Activated T-helper 1 cell treated with anti-CD3 and anti-CD28 coated beads, Interleukin-2, amount 50 U/mL, for 16 hours (primary cell): ENCODE measurements at places on chromosomes 3 and 15.
A peak's percentile ranks its signal among the peaks of the same experiment; 100 is the strongest.

- DNase-seq: no peak
These were observed 75.6 kb downstream of the SLC12A8 start for GRCh38 chr3:125136966-125137357.

DNA sequence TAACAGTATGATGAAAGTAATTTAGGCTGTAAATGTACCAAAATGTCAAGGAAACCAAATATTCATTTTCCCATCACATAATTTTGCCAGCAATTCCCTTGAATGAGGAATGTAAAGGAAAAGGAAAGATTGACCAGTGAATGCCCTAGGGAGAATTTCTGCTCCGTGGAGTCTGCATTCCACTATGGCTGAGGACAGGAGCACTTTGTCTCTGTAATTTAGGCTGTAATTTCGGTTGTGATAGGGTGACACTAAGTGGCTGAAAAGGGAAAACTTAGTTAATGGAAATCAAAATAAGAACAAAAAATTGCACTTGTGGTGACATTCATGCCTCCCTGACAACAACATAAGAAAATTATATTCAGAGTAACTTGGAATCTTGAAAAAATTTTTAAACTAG, 8.3 kb upstream of the TMEM207 start:
- no peak for DNase-seq

DNA sequence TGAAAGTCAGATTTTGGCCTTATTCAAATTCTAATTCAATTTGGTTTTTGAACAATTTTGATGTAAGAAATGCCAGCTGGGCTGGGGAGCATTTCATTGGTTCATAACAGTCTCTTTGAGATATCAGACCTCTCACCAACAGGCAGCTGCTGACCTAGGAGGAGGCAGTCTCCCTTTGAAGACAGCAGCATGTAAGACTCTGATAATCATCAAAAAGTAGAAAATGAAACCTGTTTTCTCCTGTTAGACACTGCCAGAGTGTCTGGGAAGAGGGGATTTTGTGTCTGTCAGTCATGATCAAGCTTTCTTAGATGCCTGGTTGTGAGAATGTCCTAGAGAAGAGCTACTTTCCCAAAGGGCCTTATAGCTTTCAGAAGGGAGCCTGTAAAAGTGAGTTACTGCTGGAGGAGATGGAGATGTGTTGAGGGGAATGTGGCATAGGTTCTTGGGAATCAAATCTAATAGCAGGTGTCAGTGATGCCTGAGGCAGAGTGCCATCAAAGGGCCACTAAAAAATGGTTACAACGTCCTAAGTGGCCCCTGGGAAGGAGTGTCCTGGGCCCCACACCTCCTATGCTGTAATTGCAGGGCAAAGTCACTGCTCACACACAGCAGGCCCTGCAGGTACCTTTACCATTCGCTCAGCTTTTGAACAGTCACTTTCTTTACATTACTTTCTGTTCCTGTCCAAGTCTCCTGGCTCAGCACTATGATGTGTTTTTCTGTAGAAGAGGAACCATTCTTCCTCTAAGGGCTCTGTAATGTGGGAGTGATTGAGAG, 43.1 kb downstream of the FSTL1 start:
- no peak for DNase-seq

- DNase-seq: no peak
These were observed 57.5 kb upstream of the SETMAR start for GRCh38 chr3:4245671-4246070.

GRCh38 chr3:62602987-62603386, 229.6 kb upstream of the FEZF2 start:
- no peak for DNase-seq

GRCh38 chr15:57580428-57580827, 11.3 kb upstream of the MYZAP start:
- no peak for DNase-seq

- no peak for DNase-seq
These were observed 72.0 kb upstream of the MAP4 start for GRCh38 chr3:48088056-48088748.

GRCh38 chr3:56800130-56800831, 1.5 kb downstream of the ARHGEF3 start:
- DNase-seq: peak; percentile 40

GRCh38 chr15:51718219-51718618, 19.2 kb downstream of the LYSMD2 start:
- no peak for DNase-seq

DNA sequence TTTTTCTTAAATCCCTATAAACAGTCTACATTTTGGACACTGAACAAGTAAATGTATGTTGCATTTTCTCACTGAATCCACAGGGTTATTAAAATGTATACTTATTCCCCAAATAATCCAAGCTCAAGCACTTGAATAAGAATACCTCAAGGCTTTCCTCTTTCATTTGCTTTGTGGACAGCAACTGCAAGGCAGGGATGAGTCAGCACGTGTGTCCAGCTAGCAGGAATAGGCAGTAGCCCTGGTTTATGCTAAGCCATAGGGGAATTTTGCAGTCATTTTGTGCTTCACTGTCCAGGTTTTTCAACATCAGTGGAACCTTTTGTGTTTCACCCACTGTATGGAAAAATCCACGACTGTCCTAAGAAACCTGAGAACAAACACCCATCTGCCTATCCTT, 96.7 kb upstream of the KCNMB2 start:
- no peak for DNase-seq

DNA sequence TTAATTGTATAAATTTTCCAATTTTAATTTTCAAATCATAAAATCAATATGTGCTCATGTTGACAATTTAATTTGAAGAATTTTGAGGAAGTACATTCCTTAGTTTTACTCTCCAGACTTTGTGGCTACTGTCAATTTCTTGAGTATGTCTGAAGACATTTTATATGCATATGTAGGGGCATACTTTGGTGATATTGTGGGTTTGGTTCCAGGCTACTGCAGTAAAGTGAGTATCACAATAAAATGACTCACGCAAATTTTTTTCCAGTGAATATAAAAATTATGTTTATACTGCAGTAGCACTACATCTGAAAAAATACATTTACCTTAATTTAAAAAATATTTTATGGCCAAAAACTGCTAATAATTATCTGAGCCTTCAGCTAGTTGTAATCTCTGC, 123.2 kb upstream of the PLCL2 start:
- no peak for DNase-seq

GRCh38 chr15:28993720-28994053, 107.9 kb downstream of the APBA2 start:
- DNase-seq: no peak

DNA sequence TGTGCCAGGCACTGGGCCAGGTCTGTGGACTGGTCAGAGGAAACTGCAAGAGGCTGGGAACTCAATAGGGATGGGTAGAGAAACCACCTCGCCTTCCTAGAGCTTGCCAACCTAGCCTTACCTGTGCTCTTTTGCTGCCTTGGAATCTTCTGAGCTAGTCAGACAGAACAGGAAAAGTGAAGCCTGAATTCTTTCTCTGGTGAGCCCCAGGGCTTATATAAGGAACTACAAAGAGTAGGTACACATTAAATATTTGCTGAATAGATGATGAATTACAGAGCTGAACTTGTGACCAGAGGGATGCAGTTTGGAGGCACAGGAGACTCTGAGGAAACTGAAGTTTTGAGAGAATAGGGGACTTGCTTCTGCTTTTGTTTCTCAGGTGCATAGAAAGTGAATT, 15.6 kb upstream of the FBXW12 start:
- no peak for DNase-seq

GRCh38 chr15:62803856-62804400, 238.6 kb upstream of the TPM1 start:
- no peak for DNase-seq

DNA sequence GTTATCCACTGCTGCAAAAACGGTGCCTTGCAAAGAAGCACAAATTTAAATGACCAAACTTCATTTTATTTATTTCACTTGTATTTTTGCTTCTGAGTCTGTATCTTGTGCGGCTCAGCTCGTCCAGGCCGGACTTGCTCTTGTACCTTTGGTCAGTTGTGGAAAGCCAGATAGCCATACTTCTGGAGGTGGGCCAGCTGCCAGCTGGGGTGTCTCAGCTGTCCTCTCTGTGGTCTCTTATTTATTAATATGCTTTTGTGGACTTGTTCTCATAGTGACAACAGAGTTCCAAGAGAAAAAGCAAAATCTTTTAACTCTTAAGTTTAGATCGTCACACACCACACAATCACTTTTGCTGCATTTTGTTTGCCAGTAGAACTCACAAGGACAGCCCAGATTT, 87.7 kb downstream of the IL1RAP start:
- no peak for DNase-seq

GRCh38 chr15:92580521-92580920, 75.1 kb downstream of the FAM174B start:
- DNase-seq: no peak

DNA sequence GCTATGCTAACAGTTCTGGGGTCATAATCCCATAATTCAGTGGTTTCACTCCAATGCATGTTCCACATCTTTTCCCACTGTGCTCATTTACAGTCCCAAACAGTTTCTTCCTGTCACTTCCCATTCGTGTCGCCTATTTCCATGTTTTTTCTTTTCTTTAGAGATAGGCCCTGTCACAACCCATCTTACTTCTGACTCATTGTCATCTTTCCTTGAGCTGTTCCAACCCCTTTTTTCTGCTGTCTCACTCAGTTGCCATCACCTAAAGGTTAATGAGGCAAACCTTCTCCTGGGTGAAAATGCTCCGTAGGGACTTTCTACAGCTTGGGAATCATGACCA, 814.5 kb downstream of the VGLL3 start:
- no peak for DNase-seq

DNA sequence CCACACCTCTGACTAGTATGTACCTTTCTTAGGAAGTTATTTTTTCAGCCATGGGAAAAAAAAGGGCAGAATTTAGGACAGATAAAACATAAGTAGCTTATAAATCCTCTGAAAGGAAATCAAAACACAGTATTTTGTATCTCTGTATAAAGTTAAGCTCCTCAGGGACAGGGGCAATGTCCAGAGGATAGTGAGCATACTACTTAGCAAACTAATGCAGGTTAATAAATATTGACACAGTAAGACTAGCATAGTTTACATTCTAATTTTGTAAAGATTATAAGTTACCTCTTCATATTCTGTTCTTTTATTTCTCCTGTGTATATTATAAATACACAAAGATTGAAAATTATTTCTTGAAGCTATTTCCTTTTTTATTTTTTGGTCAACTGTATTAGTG, 2.1 kb downstream of the UBE3A start:
- no peak for DNase-seq

DNA sequence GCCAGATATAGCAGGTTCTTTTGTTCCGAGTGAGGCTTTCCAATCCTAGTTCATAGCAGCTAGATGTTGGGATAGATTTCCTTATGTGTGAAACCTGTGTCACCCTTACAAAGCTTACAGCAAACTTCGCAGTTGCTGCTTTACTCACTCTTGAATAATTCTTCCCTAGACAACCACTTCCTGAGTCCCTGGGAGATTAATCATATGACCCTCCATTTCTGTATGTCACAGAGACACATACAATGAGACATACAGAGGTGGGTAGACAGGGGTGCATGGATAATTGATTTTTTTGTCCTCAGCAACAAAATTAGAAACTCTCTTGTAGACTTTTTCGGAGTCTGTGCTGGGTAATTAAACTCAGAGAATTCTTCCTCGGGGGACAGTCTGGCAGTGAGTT, 163.2 kb downstream of the NSUN3 start:
- no peak for DNase-seq

- no peak for DNase-seq
These were observed 118.3 kb upstream of the FRMD4B start for GRCh38 chr3:69504232-69504631.

DNA sequence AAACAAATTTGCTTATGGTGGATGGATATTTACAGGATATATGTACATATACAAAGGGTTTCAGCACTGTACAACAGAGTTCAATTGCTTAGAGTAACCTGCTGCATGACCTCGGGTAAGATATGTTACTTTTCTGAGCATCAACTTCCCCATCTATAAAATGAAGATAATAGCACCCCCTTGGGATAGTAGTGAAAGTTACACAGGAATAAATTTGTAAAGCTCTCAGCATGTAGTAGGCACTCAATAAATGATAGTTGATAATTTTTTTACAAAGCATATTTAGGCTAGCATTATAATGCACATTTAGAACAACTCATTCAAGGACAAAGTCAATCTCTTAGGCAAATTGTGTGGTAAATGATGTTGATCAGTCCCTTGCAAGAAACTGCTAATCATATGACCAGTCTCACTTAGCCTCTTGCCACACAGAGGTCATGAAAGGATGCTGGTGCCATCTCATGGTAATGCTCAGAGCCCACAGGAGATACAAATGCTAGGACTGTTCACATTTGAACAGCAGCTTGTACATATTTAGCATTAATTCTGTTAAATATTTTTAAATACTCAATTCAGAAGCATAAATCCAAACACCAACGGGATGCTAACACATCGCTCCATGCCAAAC, 123.9 kb downstream of the MAGI1 start:
- DNase-seq: no peak

DNA sequence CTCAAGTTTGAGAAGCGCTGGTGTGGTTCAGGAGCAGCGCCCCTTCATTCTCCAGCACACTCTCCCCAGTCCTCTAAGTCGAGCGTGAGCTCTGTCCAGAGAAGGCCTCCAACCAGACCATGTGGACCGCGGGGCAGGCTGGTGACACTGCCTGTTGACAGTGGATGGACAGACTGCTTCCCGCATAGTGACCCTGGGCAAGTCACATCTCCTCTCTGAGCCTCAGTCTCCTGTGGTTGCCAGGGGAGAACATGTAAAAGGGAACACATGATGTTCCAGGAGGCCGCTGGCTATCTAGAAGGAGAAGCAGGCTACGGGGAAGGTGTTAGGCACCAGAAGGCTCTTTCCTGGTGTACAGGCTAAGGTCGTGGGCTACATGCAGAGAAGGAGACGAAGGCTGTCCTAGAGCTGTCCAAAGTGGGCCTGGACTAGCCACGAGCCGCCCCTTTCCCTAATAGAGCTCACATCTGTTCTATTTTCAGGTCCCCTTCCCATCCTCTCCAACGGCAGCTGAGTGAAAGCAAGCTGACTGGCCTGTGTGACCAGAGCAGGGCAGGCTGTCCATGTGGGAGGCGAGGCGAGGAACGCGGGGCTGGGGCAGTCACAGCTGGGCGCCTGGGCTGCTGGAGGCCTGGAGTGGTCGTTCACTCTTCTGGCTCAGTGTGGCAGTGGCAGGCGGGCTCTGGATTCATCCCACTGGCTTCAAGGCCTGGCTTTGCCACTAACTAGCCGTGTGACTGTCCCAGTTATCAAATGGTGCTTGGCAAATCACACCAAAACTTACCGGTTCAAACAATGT, 11.1 kb downstream of the ISG20 start:
- no peak for DNase-seq

DNA sequence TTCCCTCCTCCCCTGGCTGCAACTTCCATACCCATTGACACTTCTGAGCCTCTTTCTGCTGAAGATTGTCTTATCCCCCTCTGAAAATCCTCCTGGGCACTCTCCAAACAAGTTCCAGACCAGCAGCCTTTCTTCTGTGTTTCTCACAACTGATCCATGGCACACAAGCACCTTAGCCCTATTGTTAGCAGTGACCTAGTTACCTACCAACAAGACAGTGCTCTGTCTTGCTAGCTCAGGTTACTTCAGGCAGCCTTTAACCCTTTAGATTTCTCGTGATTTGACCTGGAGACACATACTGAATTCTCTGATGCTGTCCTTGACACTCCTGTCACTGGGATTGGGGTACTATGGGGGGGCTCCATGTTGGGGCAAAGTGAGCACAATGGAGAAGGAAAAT, 82.1 kb downstream of the GTF2E1 start:
- no peak for DNase-seq
